Muscle of leg (tissue), 16 donors: ENCODE measurements at places on chromosomes 3 and 15. TPM values are rescaled to one million over a fixed set of nuclear protein-coding genes. Genes with fewer than 3 reads are reported as not detected.

DNA sequence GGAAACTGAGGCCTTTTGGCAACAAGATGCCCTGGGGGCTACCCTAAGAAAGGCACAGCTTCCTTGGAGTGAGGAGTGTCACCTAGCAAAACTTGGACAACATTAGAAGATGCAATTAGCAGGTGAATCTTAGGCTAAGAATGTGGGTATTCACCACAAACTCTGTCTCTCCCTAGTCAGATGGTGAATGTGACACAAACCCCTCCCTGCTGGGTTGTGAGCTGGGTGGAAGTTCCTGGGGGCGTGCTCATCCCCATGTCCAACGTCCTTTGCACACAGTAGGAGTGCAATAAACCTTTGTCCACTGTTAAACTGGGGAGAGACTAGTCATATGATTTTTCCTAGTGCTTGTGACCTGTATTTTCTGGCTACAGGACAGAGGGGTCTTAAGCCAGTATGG, 67.1 kb upstream of the SH3GL3 start:
- peaks cover 33% of the 10 kb centered on the region for H3K27me3 ChIP-seq
- DNase-seq, result no peak
- H3K36me3 ChIP-seq, result no peaks in the 10 kb centered on the region
- H3K4me3 ChIP-seq, result no peak overlapping the region

- H3K4me1 ChIP-seq, result peaks cover 2% of the 10 kb centered on the region
- H3K27me3 ChIP-seq, result no peaks in the 10 kb centered on the region
- no peak overlapping the region for H3K4me3 ChIP-seq
- no peaks in the 10 kb centered on the region for H3K36me3 ChIP-seq
Measured at GRCh38 chr15:56960116-56960515, 41.7 kb downstream of the TCF12 start.

Gene HDGFL3
- polyA plus RNA-seq, result 45.3 TPM

GRCh38 chr15:50764461-50765194, 878 bp downstream of the SPPL2A start:
- H3K4me3 ChIP-seq, result peak overlapping the region; percentile 83
- H3K36me3 ChIP-seq, result peaks cover 4% of the 10 kb centered on the region
- peak; percentile 66 for DNase-seq
- peaks cover 6% of the 10 kb centered on the region for H3K4me1 ChIP-seq

Gene ABI3BP
- 300 TPM for polyA plus RNA-seq

Gene DZIP1L
- 7.5 TPM for polyA plus RNA-seq

- H3K4me3 ChIP-seq, result no peak overlapping the region
- DNase-seq, result no peak
- no peaks in the 10 kb centered on the region for H3K36me3 ChIP-seq
- no peaks in the 10 kb centered on the region for H3K27me3 ChIP-seq
Measured at GRCh38 chr3:87996882-87997281, 61.9 kb downstream of the CGGBP1 start.

Gene LACTB
- polyA plus RNA-seq, result 15.1 TPM

DNA sequence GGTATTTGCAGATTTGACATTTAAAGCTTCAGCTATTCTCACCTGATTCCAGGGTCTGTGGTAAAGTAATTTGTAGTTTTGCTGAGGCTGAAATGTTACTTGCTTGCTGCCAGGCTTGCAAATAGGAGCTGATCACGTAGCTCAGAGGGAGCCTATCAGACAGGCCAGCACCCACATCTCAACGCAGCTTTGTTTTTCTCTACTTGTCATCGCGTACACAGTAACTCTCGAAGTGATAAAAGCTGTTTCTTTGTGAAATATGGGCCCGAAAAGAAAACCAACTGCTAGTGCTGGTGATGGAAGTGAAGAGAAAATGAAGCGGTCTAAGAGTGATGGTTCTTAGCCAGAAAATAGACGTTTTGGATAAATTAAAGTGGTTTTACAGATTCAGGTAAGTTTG, 23.4 kb downstream of the RAB5A start:
- no peak overlapping the region for H3K27ac ChIP-seq
- no peak overlapping the region for H3K4me3 ChIP-seq
- H3K27me3 ChIP-seq, result no peaks in the 10 kb centered on the region
- H3K36me3 ChIP-seq, result peaks cover 12% of the 10 kb centered on the region

GRCh38 chr15:89725064-89725463, 26.0 kb downstream of the MESP1 start:
- H3K27me3 ChIP-seq, result peaks cover 8% of the 10 kb centered on the region
- H3K4me1 ChIP-seq, result no peaks in the 10 kb centered on the region
- no peak overlapping the region for H3K4me3 ChIP-seq
- H3K27ac ChIP-seq, result no peak overlapping the region

Gene EFHB
- polyA plus RNA-seq, result 2.1 TPM

DNA sequence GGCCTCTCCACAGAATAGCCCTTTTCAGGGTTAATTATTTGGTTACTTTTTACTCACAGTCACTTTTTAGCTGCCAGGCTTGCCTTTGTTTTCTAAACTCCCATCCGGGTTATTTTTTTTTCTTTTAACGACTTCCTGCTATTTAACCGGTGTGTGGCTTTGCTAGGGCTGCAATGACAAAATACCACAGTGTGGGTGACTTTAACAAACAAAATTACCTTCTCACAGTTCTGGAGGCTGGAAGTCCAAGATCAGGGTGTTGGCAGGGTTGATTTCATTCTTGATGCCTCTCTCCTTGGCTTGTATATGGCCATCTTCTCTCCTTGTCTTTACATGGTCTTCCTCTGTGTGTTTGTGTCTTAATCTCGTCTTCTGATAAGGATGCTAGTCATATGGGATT, 91.5 kb downstream of the IL1RAP start:
- no peak overlapping the region for H3K27ac ChIP-seq
- H3K4me3 ChIP-seq, result no peak overlapping the region
- DNase-seq, result no peak

Gene GCSAM
- polyA plus RNA-seq, result 0.81 TPM

DNA sequence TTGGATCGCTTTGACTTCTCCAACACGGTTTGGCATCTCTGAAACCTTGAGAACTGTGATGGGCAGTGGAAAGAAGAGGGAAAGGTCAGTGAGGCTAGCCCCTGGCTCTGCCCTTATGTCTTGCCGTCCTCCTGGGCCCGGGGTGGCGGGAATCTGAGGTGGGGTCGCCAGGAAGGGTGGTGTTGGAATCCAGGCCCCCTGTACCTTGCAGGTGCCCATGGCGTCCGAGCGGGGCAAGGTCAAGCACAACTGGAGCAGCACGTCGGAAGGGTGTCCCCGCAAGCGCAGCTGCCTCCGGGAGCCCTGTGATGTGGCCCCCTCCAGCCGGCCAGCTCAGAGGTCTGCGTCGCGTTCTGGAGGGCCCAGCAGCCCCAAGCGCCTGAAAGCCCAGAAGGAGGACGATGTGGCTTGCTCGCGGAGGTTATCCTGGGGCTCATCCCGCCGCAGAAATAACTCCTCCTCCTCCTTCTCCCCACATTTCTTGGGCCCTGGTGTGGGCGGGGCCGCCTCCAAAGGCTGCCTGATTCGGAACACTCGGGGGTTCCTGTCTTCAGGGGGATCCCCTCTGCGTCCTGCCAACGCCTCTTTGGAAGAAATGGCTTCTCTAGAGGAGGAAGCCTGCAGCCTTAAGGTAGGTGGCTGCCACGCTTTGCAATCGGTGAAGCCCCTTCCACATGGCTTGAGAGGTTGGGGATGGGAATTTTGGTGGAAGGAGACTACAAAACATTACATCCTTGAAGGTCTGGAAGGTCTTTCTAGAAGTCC, 907 bp downstream of the TATDN2 start:
- H3K4me1 ChIP-seq, result peaks cover 20% of the 10 kb centered on the region
- H3K4me3 ChIP-seq, result peak overlapping the region; percentile 86
- DNase-seq, result peak; percentile 33
- H3K27ac ChIP-seq, result peak overlapping the region; percentile 79
- no peaks in the 10 kb centered on the region for H3K27me3 ChIP-seq

- no peaks in the 10 kb centered on the region for H3K36me3 ChIP-seq
- H3K4me3 ChIP-seq, result no peak overlapping the region
- no peaks in the 10 kb centered on the region for H3K27me3 ChIP-seq
Measured at GRCh38 chr3:8255725-8256124, 245.9 kb upstream of the LMCD1 start.
